Activated CD4-positive, CD25-positive, alpha-beta regulatory T cell treated with anti-CD3 and anti-CD28 coated beads, Interleukin-2, amount 50 U/mL, for 72 hours (primary cell): ENCODE measurements at places on chromosomes 12 and 14.

DNA sequence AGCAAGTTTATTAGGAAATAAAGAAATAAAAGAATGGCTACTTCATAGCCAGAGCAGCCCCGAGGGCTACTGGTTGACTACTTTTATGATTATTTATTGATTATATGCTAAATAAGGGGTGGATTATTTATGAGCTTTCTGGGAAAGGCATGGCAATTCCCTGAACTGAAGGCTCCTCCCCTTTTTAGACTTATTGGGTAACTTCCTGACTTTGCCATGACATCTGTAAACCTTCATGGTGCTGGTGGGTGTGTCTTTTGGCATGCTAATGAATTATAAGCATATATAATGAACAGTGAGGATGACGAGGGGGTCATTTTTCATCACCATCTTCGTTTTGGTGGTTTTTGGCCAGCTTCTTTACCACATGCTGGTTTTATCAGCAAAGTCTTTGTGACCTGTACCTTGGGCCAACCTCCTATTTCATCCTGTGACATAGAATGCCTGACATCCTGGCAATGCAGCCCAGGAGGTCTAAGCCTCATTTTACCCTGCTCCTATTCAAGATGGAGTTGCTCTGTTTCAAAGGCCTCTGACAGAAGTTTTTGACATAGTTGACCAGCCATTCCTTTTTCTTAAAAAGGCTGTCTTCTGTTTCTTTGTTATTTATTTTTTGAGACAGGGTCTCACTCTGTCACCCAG is 11.1 kb upstream of the PTGES3 start:
- DNase-seq = no peak

DNA sequence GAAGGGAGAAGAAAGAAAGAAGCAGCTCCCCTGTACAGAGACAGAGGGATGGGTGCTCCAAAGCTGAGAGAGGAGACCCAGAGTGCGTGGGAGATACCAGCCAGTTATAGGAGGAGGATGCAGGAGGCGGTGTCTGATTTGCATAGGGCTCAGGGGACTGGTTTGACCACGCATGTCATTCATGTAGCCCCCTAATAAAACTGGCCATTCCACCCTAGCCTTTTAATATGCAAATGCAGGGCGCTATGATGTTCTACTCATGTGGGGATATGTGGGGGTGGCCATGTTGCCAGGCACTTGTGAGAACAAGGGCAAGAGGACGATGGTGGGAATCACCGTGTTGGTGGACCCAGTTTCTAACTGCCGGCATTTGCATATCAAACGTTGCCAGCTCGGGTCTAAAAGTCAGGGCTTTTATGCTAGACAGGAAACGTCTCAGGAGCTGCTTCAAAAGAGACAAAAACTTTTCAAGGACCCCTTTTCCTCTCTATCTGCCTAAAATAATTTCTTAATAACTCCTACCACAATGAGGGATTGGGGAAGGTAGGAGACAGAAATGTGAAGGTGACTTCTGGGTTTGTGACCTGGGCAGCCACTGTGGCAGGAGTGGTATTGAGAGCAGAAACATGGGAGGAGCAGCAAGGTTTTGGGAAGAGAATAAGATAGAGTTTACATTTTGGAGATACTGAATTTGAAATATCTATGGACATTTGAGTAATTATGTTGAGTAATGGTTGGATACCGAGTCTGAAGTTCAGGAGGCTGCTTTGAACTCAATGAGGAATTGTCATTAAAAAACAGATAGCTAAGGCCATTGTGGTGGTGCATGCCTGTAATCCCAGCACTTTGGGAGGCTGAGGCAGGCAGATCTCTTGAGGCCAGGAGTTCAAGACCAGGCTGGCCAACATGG is 2.2 kb upstream of the ATXN3 start:
- no peak for DNase-seq

- no peak for DNase-seq
These were observed 618.8 kb downstream of the RPS29 start for GRCh38 chr14:48967419-48967818.

GRCh38 chr14:93676416-93676958 is 111.8 kb downstream of the PRIMA1 start:
- DNase-seq = no peak

DNA sequence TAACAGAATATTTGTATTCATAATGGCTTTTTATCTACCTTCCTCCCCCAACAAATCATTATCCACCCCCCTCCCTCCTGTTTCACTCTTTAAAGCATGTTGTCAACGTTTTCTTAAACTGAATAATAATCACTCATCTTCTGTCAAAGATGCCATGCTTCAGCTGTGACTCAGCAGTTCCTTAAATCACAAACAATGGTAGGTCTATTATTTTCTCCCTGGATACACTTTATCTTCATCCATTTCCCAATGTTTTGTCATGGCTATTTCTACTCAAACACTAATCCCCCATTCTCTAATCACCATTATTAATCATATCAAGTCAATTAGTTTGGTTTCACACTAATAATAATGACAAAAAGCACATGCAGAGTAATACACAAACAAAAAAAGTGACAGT is 6.5 kb downstream of the CLEC12B start:
- no peak for DNase-seq

GRCh38 chr12:30110958-30111586 is 327.3 kb upstream of the TMTC1 start:
- DNase-seq = no peak

- DNase-seq = peak; percentile 37
These were observed 673 bp downstream of the BEGAIN start for GRCh38 chr14:100586403-100587085.

DNA sequence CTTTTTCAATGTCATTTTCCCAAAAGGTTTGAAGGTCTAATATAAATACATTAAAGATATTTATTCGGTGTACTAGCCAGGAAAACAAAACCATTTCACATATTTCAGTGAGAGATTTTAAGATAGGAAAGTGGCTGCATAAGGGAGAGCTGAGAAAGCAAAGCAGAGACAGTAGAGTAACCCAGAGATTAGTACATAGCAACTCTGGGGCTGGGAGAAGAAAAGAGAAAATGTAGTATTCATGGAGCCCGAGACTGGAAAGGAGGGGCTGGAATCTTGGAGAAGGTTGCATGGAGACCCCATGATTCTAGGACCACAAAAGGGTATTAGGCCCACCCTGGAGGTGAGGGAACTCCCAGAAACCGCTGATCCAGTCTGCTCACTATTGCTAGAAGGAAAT is 236.9 kb downstream of the PAWR start:
- DNase-seq = no peak

DNA sequence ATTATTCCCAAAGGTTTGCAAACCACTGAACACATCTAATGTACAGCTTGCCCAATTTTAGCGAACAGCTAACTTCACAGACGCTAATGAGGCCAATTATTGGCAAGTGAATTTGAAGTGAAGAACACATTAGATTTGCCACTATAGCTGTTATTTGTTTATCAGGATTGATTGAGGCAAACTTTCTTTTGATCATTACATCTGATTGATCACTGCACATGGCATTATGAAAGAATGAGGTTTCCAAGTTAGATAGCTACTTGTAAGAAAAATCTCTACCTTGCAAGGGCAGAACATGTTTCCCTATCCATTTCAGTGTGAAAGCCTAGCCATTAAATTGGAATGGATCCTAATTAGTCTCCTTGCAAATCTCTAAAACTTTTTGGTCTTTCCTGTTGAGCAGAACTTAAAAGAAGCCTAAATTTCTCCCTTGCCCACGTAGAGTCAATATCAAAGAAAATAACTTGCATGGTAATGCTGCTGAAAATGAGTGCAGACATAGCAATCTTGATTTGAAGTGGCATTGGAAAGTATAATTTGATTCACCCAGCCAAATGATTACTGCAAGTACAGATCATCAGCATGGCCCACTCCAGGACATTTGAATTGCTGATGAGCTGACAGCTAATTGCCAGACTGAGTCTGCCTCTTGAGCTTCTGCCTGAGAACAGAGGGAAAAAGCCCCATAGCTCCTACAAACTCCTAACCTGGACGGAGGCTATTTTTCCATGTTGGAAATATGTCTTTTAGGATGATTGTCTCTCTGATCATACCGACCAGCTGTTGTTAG is 98.6 kb downstream of the TPH2 start:
- DNase-seq = no peak

GRCh38 chr14:86166541-86166940 is 636.6 kb downstream of the FLRT2 start:
- no peak for DNase-seq

DNA sequence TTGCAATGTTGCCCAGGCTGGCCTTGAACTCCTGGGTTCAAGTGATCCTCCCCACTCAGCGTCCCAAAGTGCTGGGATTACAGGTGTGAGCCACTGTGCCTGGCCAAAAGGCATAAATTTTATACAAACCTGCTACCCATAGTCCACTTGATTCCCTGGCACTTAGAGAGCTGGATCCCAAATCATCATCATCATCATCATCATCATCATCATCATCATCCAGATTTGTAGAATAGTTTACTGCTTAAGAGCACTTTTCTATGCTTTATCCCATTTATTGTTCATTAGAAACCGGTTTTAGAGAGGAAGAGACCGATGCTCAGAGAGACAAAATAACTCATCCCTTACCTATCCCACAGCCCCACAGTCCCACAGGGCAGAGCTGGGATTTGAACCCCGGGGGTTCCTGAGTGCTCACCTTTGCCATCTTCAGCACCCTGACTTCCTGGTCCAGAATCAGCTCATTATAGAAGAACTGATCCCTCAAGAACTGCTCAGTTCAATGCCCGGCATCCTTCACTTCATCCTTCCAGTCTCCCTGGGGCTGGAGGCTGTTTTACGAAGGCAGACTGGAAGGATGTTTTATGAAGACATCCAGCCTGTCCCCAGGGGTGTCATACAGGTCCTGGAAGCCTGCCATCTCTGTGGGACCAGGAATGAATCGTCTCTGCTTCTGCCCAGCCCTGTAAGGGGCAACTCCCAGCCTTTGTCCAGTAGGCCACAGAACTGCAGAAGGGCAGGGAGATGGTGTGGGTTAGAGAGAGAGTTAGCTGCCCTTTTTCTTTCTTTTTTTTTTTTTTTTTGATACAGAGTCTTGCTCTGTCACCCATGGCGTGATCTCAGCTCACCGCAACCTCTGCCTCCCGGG is 20.2 kb upstream of the OASL start:
- no peak for DNase-seq

GRCh38 chr12:915090-915489 is 34.4 kb downstream of the RAD52 start:
- DNase-seq = no peak

DNA sequence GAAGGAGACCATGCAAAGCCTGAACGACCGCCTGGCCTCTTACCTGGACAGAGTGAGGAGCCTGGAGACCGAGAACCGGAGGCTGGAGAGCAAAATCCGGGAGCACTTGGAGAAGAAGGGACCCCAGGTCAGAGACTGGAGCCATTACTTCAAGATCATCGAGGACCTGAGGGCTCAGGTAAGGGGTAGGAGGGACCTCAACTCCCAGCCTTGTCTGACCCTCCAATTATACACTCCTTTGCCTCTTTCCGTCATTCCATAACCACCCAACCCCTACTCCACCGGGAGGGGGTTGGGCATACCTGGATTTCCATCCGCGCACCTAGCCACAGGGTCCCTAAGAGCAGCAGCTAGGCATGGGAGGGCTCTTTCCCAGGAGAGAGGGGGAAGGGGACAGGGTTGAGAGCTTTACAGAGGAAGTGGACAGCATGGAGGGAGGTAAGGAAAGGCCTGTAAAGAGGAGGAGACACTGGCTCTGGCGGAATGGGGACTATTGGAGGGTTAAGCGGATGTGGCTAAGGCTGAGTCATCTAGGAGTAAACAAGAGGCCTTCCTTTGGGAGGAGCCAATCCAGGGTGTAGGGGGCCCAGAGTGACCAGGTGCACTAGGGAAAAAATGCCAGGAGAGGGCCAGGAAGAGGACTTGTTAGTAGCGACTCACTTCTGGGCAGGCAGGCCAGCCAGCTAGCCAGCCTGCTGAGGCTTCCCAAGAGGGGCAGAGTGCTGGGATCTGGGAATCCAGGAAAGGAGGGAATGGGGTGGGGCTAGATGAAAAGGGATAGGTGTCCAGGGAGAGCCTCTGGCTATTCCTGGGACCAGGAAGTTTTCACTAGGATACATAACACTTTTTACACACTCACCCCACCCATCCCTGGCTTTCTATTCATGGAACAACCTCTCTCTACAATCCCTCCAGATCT is 754 bp downstream of the KRT18 start:
- DNase-seq = no peak

GRCh38 chr12:122031342-122032216 is 9.9 kb downstream of the BCL7A start:
- DNase-seq = peak; percentile 64

DNA sequence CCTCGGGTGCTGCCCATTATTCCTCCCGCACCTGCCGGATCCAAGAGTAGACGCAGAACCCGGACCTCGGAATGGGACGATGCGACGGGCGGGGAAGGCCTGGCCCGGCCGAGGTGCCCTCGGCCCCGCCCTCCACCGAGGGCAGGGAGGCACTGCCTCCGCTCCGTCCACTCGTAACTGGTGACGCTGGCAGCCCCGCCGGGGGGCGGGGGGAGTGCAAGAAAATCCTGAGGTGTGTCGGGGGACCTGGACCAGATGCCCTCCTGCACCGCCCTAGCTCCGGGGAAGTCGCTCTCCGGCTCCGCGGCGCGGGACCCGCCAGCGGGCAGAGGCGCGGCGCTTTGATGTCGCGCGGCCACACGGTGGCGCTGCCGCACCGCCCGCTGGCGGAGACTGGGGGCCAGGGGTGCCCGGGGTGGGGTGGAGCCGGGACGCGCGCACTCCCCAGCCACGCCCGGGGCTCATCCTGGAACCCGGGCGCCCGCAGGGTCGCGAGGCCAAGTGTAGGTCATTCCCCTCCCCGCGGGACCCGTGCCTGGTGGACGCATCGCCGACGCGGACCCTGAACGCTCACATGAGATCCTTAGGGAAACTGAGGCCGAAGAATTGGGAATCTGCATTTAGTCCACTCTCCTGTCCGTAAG is 202.8 kb downstream of the TTC8 start:
- DNase-seq = peak; percentile 72

- DNase-seq = no peak
These were observed 104.8 kb downstream of the DUSP6 start for GRCh38 chr12:89247541-89247942.

DNA sequence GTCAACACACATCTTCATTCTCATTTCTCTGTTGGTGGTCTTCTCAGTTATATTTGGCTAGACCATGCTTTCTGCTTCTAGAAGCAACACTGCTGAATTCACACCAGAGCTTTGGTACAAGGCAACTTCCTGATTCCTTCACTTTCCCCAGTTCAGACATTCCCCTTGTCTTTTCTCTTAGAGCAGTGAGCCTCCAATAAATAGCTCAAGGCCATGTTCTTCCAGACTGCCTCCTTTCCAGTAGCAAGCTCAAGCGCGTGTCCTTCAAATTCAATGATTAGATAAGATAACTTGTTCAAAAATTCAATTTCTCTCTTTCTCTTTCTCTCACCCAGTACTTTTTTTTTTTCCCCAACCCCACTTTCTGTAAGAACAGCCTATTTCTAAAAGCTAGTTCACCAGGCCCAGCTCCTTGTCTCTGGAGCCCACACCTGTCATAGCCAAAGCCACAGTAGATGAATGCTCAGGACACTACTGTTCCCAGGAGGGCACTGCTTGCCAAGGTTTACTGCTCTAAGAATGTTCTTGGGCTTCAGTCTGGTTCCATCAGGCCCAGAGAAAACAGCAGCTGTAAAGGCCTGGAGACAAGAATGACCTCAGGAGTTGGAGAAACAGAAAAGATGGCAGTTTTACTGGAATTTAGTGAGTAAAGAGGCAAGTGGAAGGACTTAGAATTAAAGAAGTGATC is 17.7 kb downstream of the TBK1 start:
- no peak for DNase-seq

- no peak for DNase-seq
These were observed 18.6 kb downstream of the BRF1 start for GRCh38 chr14:105282098-105282725.

GRCh38 chr12:119762619-119763018 is 94.7 kb downstream of the PRKAB1 start:
- DNase-seq = no peak

GRCh38 chr12:57889500-57889989 is 43.0 kb upstream of the CTDSP2 start:
- no peak for DNase-seq
